ENCODE measurements at places on chromosomes 1 and 21.

- no peak for DNase-seq
Observed at GRCh38 chr21:45816794-45817193, 164.8 kb upstream of the COL6A1 start.

GRCh38 chr1:114152508-114153260 is 985 bp downstream of the SYT6 start:
- DNase-seq = no peak

DNA sequence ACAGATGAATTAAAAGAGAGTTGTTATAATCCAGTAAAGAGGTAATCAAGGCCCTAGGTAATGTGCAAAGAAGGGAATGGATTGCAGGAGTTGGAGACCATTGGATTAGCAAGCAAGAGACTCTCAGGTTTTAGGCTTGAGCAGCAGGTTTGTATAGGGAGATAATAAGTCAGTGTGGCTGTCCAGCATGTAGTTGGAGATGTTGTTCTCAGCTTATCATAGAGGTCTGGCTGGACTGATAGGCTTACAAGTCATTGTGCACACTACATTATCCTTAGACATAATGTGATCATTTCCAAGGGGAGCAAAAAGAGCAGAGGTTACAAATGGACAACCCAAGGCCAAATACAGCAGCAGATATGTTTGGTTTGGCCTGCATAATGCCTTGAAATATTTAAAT is 45.9 kb upstream of the SAMD13 start:
- no peak for DNase-seq

DNA sequence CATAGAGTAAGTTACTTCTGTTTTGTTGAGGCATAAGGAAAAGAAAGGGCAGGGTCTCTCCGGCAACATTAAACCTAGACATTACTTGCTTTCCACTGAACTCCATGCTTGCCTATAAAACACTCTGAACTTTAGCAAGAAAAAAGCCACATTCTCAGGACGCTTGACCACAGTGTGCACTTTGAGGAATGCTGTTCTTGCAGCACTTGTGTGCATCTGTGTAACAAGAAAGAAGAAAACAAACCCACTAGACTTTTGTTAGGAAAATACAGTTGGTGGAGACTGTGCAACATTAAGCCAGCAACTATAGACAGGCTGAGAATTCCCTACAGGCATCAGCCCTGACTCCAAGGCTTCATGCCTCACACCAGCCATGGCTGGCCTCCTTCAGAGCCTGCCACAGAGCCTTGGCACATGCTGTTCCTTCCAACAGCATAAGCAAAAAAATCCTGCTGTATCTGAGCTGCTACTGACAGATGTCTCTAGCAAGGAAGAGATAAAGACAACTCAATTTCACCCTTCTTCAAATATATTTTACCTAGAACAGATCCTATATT is 5.8 kb downstream of the PDZK1 start:
- peak; percentile 81 for DNase-seq

GRCh38 chr21:36431252-36431651 is 46.1 kb downstream of the CHAF1B start:
- DNase-seq = no peak
